Left cardiac atrium (tissue), 4 donors: ENCODE measurements at places on chromosomes 16 and 17. TPM values are rescaled to one million over a fixed set of nuclear protein-coding genes. Genes with fewer than 3 reads are reported as not detected.

TBX21 gene
- 0.80 TPM for total RNA-seq

PRSS21 gene
- not detected for total RNA-seq

KRT40 gene
- not detected for total RNA-seq

SLC13A2 gene
- not detected for total RNA-seq

ALDOA gene
- total RNA-seq: 2,783 TPM

DCTPP1 gene
- total RNA-seq: 35.5 TPM

DNAH2 gene
- total RNA-seq: 0.05 TPM

PRAC2 gene
- total RNA-seq: not detected

DNA sequence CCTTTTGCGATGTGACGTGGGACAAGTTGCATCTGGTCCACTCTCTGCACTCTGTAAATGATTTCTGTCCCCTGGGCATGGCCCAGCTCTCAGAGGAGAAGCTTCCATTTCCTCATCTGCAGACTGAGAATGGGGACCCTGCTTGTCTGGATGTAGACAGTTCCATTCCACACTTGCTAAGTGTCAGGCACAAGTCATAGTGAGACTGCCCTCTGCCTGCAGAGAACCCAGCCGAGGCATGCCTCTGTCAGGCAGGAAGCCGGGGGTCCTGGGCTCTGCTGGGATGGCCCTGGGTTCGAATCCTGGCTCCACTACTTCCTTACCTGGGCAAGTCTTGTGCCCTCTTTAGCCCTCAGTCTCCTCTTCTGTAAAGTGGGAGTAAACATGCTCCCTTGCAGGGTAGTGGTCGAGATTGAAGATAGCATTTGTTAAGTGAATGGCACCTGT, 4.1 kb downstream of the MAP2K3 start:
- no peak for DNase-seq

GRCh38 chr16:89216315-89217137, 977 bp upstream of the ZNF778 start:
- DNase-seq: peak; percentile 82

DNA sequence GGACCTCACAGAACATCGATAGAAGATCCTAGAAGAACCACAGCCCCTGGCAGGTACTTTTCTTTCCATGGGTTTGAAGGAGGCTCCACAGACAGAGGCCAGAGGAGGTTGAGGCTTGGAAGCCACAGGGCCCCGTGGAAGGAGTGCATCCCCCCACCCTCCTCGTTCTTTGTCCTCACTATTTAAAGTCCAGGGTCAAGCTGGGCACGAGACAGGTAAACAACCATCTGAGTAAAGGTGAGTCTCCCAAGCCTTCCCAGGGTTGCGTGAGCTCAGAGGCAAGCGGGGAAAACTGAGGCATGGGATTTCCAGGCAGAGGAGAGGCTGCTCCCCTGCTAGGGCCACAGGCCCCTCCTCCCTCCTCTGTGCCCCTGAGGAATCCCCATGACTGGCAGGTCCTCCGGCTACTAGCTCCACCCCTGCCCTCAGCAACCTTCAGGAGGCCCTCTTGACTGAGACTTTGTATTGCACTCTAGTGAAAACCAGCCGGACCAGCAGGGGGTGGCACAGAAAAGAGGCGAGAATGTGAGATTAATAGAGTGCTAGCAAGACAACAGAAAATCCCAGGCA, 927 bp upstream of the SULT1A2 start:
- DNase-seq: no peak

DNA sequence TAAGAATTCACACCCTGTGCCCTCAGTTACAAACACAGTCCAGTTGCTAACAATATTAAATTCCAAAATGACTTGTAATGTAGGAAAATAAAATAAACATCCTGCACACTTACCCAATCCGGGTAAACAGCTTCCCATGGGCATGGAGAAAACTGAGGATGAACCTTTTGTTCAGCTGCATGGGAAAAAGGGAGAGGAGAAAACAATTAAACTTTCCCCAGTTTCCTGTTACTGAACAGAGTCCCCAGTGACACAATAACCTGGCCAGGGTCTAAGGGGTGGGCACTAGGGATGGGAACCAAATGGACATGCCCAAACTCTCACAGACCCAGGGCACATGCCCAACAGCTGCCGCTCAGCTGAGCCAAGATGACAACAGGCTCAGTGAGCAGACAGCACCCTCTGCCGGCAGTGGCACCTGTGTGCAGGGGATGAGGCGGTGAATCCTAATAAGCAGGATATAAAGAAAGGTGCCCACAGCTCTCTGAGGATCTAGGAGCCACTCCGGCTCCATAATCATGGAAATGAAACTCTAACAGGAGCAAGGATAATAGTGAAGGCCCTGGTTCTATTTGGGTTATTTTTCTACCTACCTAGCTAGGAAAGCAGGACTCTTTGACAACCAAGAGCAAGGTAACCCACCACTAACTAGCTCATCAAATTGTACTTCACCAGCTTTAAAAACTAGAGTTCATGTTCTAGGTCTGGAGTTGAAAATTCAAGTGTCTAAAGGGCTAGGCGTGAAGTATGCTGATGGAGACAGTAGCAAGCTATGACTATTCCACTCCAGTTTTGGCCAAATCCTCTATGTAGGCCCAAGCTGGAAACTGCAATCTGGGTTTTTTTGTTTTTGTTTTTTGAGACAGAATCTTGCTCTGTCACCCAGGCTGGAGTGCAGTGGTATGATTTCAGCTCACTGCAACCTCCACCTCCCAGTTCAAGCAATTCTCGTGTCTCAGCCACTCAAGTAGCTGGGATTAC, 58.8 kb downstream of the SMG6 start:
- peak; percentile 90 for DNase-seq

DNA sequence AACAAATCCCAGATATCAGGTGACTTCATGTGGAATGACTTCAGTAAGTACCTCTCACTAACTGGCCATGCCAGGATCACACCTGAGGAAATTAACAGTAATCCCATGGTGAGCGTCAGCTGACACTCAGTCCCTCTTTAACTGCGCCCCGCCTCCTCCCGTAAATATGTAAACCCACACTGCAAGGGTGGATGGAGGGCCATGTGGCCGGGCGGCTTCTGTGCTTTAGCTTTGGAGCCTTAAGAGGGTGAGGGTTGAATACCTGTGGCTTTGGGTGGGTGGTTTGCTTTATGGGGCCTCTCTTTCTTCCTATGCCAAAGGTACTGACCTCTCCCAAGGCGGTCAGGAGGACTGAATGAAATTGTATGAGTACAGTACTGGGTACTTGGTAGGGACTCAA, 141.7 kb downstream of the MRM1 start:
- DNase-seq: no peak

- peak; percentile 51 for DNase-seq
Observed at GRCh38 chr17:57114085-57114673, 29.1 kb downstream of the AKAP1 start.

GRCh38 chr17:82396601-82397435, 21.3 kb upstream of the HEXD start:
- no peak for DNase-seq

GRCh38 chr16:89489040-89489897, 1.1 kb downstream of the ANKRD11 start:
- DNase-seq: peak; percentile 87

- no peak for DNase-seq
Observed at GRCh38 chr17:4845118-4845517, 12.0 kb downstream of the MINK1 start.

GRCh38 chr17:75308732-75309629, 19.7 kb upstream of the SLC25A19 start:
- no peak for DNase-seq

- peak; percentile 36 for DNase-seq
Observed at GRCh38 chr17:80421381-80422090, 6.6 kb downstream of the ENDOV start.

GRCh38 chr16:57769541-57770145, 32.6 kb downstream of the KIFC3 start:
- DNase-seq: no peak

DNA sequence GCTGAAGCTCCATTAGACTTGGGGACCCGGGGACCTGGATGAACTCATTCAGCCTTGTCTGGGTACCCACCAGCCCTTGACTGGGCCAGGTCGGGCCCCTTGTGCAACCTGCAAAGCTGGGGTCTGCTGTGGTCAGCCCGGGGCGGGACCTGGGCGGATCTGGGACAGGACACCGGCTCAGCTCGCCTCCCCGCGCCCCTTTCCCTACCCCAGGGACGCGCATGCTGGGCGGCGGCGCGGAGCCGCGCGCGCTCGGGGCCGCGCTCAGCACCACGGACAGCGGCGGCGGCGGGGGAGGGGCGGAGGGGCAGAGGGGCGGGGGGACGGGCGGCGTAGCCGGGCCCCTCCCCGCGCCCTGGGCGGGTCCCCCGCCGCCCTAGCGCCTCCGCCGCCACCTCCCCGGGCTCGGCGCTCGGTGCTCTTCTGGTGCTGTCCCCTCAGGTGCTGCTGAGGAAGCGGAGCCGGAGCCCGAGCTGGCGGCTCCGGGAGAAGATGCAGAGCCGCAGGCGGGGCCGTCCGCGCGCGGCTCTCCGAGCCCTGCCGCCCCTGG, 7.4 kb downstream of the ACD start:
- DNase-seq: no peak

DNA sequence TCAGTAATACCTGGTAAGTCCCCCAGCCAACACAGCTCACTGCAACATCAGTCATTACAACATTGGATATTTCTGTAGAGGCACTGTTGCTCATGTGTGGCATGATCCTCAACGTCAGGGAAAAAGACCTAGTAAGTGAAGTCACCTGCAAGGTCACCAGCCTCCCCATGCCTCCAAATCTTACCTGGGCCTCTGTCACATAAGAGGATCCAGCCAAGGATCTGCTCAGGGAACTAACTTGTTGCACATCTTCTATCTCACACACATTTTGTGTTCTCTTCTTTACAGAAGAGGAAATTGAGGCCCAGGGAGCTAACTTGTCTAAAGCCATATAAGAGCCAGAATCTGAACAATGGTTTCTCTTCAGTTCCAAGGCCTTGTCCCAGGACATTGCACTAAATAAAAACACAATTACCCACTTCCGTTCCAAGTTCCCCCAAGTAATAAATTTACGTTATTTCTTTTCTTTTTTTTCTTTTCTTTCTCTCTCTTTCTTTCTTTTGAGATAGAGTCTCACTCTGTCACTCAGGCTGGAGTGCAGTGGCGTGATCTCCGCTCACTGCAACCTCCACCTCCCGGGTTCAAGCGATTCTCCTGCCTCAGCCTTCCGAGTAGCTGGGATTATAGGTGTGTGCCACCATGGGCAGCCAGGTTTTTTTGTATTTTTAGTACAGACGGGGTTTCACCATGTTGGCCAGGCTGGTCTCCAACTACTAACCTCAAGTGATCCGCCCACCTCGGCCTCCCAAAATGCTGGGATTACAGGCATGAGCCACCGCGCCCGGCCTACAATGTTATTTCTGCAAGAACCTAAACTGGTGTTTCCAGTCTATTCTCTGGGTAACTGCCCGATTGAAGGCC, 1.3 kb downstream of the SHMT1 start:
- DNase-seq: no peak

DNA sequence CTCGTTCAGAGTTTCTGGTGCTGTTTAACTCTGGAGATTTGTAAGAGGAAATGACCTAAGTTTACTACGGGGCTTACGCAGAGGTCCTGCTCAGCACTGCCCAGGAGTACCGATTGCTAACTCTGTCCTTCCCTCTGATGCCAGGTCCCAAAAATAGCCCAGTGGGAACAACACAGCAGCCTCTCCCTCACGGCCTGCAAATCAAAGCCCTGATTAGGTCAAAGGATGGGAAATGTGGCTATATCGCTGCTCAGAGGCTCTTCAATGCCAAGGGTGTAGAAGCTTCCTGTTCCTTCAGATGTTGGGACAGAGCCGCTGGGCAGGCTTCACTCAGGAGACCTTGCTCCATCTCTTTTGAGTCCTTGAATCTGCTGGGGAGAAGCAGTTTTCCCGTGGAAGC, 174.2 kb upstream of the KCNJ16 start:
- DNase-seq: peak; percentile 64

- DNase-seq: no peak
Observed at GRCh38 chr16:56950455-56950854, 11.3 kb upstream of the CETP start.

DNA sequence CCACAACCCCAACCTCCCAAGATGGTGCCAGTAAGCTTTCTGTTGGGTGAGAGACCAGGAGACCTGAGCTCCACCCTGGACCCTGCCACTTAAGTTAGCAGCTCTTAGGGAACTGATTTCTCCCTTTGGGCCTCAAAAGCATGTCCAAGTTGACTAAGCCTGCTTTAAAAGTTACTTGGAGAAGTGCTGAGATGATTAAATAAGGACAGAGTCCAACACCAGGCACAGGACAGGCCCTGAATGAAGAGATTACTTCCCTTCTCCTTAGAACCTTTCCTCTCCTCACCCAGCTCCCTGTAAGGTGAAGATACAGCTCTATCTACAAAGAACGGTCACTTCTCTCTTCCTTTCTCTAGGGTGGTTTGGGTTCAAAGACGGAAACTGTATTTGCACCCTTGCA, 162.6 kb downstream of the XYLT1 start:
- DNase-seq: no peak

- DNase-seq: no peak
Observed at GRCh38 chr17:79789943-79790804, 6.7 kb downstream of the CBX8 start.

GRCh38 chr16:57759541-57760356, 24.2 kb downstream of the KATNB1 start:
- no peak for DNase-seq

GRCh38 chr16:53805752-53806151, 101.8 kb downstream of the FTO start:
- DNase-seq: no peak
